ENCODE measurements at places on chromosomes 1 and 21.

DNA sequence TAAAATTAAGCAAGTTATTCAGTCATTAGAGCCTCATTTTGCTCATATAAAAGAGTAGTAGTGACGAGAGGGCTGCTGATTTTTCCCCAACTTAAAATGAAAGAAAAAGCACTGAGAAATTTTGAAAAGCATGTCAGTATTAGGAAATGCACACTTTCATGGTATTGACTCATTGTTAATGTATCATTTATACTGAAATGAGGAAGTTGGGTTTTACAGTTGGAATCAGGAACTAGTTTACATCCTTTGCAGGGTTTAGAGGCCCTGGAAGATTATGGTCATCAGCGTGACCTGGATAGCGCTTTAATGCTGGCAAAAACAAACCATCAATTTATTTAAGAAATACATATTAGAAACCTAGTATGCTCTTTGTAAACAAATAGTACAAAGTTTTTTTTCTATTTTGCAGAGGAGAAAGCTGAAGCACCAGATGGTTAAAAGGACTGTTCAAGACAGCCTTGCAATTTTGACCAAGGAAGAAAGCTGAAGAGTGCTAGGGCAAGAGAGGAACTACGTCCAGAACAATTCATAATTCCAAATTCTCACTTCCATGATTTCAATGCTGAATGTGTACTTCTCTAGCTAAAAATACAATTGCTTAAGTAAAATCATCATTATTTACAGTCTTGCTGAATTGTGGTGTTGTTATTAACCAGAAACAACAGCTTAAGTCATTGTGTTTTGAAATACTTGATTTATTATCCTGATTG is 94.8 kb upstream of the SGIP1 start:
- DNase-seq, result peak; percentile 91

DNA sequence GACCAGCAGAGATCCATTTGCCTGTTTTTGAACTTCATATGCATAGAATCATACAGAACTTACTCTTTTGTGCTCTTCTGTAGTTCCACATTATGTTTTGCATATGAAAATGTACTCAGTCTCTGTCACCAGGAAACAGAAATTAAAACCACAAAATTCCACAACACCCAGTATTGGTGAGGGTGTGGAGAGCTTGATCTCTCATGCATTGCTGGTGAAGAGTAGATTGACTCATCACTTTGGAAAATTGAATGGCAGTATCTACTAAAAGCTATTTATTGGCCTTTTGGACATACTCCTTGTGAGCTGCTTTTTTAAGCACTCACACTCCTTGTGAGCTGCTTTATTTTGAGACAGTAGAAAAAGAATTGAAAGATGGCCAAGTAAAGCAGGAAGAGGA is 43.3 kb downstream of the VTCN1 start:
- no peak for DNase-seq

DNA sequence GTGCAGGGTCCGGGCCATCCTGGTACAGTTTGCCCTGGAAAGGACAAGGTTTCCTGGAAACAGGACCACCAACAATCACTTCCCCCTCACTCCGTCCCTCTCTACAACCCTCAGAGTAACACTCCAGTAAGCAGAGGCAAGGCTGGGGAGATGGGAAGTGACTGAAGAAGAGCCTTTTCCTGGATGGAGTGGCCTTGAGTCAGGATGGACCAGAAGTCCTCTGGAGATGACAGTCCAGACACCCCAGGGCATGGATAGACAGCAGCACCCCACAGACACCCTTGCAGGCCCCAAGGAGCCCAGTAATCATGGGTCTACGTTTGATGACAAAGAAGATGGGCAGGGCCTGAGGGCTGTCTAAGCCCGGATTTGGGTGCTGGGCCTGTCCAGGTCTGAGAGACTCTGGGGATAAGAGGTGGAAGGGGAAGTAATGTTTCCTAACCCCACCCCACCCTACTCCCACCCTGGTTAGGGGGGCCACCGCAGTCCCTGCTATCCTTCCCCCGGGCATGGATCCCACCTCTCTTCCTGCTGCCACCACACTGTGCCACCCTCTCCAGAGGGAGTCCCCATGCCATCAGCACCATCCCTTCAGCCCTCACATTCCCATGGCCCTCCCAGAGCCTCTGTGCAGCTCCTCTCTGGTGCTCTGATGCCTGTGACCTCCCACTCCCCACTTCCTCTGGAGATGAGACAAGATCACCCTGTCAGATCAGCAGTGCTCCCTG is 7.2 kb upstream of the S100A8 start:
- no peak for DNase-seq

DNA sequence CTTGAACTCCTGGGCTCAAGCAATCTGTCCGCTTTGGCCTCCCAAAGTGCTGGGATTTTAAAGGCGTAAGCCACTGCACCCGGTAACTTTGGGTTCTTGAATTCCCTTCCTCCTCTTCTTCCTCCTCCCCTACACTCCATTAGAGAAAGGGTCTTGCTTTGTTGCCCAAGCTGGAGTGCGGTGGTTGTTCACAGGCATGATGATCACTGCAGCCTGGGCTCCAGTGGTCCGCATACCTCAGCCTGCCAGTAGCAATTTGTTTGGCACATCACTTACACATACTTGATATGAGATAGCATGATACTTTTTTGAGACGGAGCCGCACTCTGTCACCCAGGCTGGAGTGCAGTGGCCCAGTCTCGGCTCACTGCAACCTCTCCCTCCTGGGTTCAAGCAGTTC is 2.2 kb downstream of the DEGS1 start:
- no peak for DNase-seq

DNA sequence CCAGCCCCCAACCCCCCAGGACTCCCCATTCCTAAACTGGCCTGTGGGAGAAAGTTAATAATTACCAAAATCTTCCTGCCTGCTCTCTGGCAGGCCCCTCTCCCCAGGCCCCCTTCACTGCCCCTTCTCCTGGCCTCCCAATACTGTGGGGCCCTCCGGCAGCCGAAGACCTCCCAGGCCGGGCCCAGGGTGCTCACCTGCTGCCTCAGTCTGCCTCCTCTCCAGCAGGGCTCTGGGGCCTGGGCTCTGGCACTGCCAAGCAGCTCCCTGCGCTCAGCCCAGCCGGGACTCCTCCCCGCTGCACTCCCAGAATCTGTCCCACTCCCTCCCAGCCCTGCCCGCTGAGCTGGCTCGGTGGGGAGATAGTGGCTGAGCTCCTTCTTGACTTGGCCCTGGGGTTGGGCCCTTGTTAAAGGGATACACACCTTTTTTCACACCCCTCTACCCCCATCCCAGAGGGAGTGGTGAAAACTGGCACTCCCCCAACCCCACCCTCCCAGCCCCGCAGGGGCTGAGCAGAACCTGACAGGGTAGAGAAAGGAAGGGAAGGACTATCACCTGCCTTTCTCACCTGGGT is at the start of gene S100A16:
TSS of gene S100A16 (minus strand) at position 383 of the 577 bp plus-strand sequence. CDS start 4,986 bp downstream, outside the sequence.
- DNase-seq, result no peak

DNA sequence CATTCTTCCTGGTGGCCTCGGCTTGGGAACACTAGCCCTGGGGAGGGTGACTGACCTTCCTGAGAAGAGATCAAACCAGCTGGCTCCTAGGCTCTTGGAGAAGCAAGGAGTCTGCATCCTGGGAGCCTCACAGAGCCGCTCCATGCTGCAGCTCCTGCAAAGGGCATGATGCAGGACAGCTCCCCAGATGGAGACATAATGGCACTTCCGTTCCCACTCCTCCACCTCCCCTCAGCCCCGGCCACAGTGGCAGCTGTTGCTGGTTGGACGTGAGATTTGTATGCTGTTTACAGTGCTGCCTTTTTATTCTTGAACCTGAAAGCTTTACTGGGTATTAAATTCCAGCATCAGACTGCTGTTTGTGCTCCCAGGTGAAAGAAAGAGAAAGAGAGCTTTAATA is 83.7 kb upstream of the CTTNBP2NL start:
- DNase-seq, result no peak

GRCh38 chr1:163427279-163427678 is 105.5 kb downstream of the NUF2 start:
- no peak for DNase-seq

DNA sequence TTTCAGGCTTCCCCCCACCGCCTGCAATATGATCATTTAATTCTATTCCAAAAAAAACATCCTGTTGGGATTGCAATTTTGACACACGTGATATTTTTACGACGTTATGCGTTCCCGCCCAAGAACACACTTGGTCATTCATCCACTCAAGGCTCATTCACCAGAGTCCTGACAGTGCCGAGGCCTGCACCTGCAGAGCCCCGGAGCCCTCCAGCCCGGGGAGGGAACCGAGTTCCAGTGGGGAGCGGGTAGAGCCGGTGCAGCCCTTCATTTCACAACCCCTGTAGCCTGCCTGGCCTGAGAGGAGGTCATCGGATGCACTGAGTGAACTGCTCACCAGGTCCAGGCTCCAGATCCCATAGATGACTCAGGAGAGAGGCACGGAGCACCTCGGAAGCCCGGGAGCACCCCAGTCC is 156.0 kb upstream of the BACE2 start:
- DNase-seq, result no peak

Measured in SIG-M5 (cell line).